WTC11 (cell line): ENCODE measurements at places on chromosomes 13 and 19. TPM values are rescaled to one million over a fixed set of nuclear protein-coding genes. Genes with fewer than 3 reads are reported as not detected.

- no peak for DNase-seq
These were observed 836 bp upstream of the BST2 start for GRCh38 chr19:17406046-17406886.

DNA sequence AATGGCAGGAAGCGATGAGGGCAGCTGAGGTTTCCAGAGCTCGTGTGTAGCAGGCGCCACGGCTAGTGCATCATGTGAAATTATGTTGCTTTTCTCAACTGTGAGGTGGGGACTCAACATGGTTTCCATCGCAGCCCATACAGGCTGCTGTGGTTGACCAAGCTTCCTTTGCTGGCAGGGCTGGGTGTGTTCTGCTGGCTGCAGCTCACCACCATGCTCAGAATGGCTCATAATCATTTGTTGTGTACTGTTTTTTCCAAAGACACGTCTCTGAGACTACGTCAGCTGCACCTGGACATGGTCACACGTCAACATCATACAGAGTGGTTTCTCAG lies 16.1 kb upstream of the RASA3 start:
- no peak for DNase-seq

- DNase-seq: no peak
These were observed 279.0 kb downstream of the NHLRC3 start for GRCh38 chr13:39317291-39317690.

DNA sequence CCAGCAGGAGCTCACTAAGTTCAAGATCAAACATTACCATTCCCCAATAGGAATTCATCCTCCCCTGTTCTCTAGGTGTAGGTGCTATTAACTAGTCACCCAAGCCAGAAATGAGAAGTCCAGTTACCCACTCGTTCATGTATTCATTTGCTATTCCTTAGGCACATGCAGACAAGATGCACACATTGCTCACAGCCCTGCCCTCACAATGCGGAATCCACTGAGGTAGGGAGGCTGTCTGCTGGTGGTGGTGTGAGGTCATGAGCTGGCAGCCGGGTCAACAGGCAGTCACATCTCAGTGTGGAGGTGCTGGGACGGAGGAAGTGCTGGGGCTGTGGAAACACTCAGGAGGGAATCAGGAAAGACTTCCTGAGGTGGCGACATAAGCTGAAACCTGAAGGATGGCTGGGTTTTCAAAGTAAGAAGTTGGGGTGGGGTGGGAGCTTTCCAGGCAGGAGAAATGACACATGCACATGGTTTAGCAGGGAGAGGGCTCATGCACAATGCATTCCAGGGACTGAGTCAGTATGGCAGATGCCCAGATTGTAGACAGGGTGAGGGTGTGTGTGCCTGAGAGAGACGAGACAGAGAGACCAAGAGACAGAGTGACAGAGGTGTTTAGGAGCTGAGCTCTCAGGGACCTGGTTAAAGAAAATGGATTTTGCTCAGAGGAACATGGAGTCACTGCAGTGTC lies 117.6 kb downstream of the USP12 start:
- no peak for DNase-seq

DNA sequence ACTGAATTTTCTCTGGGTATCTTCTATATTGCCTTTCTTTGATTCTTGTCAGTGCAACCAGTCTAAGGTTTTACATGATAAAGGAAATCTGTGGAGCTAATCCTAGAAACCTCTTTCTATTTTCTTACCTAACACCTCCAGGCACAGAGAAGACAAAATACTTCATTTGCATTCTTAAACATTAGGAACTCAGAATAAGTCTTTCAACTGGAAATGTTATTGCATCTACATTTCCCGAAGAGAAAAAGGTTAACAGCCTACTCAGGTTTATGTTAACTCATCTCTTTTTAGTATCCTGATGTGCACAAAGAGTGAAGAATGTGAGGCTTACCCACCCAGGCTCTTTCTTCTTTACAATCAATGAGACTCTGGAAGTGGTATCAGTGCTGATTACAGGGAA lies 106.7 kb downstream of the PCCA start:
- no peak for DNase-seq

- no peak for DNase-seq
These were observed 39.8 kb downstream of the GPR180 start for GRCh38 chr13:94641409-94641941.

DNA sequence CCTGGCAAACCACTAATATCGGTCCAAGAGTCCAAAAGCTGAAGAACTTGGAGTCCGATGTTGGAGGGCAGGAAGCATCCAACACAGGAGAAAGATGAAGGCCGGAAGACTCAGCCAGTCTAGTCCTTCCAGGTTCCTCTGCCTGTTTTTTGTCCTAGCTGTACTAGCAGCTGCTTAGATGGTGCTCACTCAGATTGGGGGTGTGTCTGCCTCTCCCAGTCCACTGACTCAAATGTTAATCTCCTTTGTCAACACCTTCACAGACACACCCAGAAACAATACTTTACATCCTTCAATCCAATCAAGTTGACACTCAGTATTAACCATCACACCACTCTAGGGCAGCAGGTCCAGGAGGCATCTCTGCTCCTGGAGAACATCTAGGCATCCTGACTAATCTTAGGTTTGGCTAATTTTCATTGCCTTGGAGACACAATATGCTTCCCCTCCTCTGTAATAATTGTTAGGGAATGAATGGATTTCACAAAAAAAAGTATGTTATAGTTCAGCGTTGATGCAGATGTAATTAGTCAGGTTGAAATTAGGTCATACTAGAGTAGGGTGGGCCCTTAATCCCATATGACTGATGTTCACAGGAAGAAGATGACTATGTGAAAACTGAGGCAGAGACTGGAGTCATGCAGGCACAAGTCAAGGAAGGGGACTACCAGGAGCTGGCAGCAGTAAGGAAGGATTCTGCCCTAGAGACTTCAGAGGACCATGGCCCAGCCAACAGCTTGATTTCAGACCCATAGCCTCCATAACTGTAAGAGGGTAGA lies 183.4 kb downstream of the RBM26 start:
- DNase-seq: no peak

DNA sequence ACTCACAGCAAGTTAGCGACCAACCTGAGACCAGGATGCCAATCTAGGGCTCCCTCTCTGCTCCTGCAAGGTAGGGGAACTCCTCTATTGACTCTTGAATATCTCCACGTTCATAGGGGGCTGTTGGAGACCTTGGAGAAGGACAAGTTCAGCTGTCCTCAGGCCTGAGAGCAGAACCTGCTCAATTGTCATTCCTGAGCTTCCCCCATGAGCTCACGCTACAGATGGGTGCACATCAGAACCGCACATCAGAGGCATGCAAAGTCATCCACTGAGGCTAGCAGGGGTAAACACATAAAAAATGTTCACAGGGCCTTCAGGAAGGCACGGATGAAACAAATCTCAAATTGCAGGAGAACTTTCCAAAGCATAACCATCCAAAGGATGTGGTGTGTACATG lies 168.8 kb upstream of the ZNF507 start:
- DNase-seq: no peak

- no peak for DNase-seq
These were observed 13.3 kb downstream of the BCAM start for GRCh38 chr19:44822177-44822576.

Gene C5AR2
- 0.09 to 0.22 TPM (median 0.14 TPM) in 3 replicates for total RNA-seq

GRCh38 chr19:10044390-10044789 lies 31.1 kb downstream of the RDH8 start:
- DNase-seq: no peak

Gene PLPPR3
- total RNA-seq: 60.6 to 86.8 TPM (median 83.9 TPM) in 3 replicates

Gene FBXL12
- total RNA-seq: 34.2 to 37.6 TPM (median 35.7 TPM) in 3 replicates

Gene TUBA3C
- total RNA-seq: not detected in 3 replicates

GRCh38 chr19:17244618-17245534 lies 843 bp downstream of the NR2F6 start:
- no peak for DNase-seq

DNA sequence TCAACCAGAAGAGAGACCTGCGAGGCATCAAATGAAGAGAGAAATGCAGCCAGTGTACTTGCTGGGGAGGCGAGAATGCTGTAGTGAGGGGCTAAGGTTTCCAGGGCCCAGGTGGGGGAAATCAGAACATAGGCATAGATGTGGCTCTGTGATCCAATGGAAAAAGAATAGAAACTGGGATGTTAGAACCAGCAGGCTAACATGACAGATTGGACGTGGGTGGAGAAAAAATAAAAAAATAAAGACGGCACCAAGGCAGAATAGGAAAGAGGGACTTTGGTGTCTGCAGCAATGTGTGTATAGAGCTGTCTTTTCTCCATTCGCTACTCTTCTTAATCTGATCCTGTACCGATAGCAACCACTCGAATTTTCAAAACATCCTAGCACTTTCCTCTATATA lies 381.0 kb upstream of the NBEA start:
- no peak for DNase-seq

- DNase-seq: no peak
These were observed 7.9 kb downstream of the SIPA1L3 start for GRCh38 chr19:37914908-37915307.

- DNase-seq: no peak
These were observed 212.9 kb upstream of the SERP2 start for GRCh38 chr13:44160591-44161191.

Gene KLK11
- 0.23 to 0.55 TPM (median 0.27 TPM) in 3 replicates for total RNA-seq

DNA sequence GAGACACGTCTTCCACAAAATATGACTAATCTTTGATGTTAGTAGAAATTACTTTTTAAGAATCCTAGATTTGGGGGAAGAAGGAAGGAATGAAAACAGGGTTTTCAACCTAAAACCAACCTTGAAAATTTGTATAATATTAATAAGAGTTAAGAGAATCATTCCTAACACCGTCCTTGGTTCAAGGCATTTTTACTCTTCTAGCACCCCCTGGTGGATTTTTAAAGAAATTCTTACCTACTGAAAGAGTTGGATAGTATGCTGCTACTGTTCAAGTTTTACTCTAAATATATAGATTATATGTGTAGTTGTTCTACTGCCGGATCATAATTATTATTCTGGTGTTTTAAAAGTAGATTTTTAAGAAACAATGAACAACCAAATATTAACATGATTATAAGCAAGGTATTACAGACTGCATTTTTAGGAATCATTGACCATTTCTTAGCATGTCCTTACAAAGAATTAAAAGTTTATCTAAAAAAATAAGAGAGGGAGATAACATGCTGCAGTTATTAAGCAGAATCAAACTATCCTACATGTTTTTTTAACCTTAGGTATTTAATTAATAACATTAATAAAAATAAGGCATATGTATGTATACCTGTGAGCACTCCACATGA lies 7.4 kb upstream of the SLITRK6 start:
- DNase-seq: no peak

Gene PRR36
- 21.9 to 34.3 TPM (median 31.0 TPM) in 3 replicates for total RNA-seq

GRCh38 chr19:5048091-5048726 lies 79.3 kb downstream of the KDM4B start:
- peak; percentile 92 for DNase-seq

Gene CGB7
- 1.6 to 2.9 TPM (median 2.7 TPM) in 3 replicates for total RNA-seq

- DNase-seq: no peak
These were observed 7.3 kb downstream of the SIGLEC9 start for GRCh38 chr19:51131780-51132680.

Gene ATP8A2
- 4.0 to 5.2 TPM (median 5.0 TPM) in 3 replicates for total RNA-seq

DNA sequence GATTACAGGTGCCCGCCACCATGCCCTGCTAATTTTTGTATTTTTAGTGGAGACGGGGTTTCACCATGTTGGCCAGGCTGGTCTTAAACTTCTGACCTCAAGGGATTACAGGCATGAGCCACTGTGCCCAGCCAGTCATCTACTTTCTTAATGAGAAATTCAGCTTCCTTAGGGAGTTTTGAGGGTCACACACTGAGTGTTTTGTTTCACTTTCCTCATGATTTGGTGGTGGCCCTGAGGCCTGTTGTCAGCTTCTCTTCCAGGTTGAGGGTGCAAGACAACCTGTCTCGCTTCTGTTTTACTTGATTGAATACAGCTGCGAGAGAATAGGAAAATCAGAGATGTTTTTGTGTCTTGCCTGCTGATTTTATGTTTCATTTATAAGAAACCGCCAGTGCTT lies 9.9 kb downstream of the FRY start:
- DNase-seq: no peak

- no peak for DNase-seq
These were observed 37.3 kb downstream of the KDM4B start for GRCh38 chr19:5006201-5006600.

DNA sequence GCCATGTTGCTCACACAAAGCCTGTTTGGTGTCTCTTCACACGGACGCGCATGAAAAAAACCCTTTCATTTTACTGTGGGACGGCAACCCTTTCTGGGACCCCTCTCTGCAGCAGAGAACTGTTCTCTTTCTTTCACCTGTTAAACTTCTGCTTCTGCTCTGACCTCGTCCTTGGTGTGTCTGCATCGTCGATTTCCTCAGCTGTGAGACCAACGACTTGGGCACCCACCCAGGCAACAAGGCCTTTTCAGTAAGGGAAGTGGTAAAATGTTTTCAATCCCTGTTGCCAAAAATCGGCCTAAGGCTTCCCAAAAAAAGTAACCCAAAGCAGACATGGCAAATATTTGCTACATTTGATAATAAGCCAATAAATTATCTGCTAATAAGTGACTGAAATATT lies 515.3 kb downstream of the IRS2 start:
- no peak for DNase-seq

- no peak for DNase-seq
These were observed 353.8 kb downstream of the ENOX1 start for GRCh38 chr13:43432958-43433357.

DNA sequence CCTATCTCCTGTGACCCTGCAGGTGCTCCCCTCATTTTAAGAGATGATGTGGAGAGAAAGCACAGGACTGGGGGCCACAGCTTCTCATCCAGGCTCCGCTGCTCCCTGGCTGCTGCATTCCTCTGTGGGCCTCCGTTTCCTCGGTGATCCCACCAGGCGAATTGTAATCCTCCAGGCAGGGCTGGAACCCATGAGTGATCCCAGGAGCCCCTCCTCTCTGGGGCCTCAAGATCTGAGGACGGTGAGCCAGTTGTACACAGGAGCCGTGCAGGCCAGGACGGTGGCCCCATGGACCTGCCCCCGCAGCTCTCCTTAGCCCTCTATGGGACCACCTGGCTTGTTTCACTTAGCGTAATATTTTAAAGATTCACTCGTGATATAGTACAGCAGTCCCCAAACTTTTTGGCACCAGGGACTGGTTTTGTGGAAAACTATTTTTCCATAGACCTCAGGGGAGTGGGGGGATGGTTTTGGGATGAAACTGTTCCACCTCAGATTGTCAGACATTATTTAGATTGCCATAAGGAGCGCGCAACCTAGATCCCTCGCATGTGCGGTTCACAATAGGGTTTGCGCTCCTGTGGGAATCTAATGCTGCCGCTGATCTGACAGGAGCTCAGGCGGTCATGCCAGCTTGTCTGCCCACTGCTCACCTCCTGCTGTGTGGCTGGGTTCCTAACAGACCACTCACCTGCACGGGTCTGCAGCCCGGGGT lies 5.6 kb downstream of the FFAR3 start:
- DNase-seq: no peak

Gene IL27RA
- total RNA-seq: 11.8 to 12.2 TPM (median 12.0 TPM) in 3 replicates

DNA sequence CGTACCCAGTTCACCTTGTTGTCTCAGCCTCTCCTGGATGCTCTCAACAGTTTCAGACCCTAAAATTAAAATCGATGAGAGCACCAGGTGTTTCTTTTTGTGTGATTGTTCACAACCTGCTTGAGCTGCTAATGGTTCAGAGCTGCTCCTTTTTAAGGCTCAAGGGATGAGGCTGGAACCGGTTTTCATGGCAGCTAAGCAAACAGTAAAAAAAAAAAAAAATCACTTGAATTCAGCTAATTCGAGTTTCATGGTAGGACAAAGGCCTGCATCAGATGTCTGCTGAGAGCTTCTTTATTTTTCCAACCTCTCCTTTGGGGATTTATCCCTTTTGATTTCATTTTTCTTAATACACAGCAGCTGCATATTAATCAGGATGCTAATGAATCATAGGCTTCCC lies 6.5 kb downstream of the SYCE2 start:
- DNase-seq: no peak
